ENCODE measurements at places on chromosomes 16 and 17.

DNA sequence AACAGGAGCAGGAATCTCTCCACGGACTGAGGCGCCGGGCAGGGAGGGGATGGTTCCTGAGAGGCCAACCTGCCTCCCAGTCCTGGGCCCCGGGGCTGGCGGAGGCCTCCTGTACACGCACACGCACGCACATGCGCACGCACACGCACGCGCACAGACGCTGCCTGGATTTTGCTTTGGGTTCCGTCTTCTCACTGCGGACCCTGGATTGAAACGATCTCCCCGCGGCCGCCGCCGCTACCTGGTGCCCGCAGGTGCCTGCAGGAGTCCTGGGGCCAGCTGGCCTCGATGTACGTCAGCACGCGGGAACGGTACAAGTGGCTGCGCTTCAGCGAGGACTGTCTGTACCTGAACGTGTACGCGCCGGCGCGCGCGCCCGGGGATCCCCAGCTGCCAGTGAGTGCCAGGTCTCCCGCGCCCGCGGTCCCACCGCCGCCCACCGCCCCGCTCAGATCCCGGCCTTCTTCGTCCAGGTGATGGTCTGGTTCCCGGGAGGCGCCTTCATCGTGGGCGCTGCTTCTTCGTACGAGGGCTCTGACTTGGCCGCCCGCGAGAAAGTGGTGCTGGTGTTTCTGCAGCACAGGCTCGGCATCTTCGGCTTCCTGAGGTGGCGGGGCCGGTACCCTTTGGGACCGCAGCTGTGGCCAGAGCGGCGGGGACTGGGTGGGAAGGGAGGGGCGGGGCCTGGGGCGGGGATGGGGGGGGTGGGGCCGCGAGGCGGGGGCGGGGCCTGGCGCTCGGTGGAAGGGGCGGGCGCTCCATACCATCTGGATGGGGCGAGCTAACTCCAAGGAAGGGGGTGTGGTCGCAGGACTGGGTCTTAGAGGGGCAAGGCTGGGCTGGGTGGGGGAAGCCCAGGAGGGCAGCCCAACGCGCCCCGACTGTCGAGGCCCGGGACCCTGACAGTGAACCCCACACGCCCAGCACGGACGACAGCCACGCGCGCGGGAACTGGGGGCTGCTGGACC, 12.3 kb downstream of the CES4A start:
- no peak for DNase-seq

DNA sequence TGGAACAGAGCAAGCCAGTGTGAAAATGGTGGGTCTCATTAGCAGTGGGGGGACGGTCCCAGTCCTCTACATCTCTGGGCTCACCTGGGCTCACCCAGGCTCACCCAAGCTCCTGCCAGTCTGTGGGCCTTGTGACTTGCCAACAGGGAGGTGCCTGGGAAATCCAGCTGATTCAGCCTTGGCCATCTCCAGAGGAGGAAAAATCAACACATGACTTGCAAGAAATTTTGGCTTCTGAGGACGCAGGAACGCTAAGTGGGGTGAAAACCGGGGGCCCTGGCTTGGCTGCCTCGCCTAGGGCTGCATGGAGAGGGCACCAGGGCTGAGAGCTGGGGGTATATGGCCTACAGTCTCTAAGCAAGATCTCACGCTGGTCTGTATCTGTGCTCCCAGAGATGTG, 47.7 kb downstream of the VAC14 start:
- no peak for DNase-seq

GRCh38 chr17:4786106-4786511, at the start of gene VMO1:
Gene VMO1, minus strand, starts transcription at chr17:4786364. Its CDS starts 12 bp downstream, at chr17:4786352.
- no peak for DNase-seq

DNA sequence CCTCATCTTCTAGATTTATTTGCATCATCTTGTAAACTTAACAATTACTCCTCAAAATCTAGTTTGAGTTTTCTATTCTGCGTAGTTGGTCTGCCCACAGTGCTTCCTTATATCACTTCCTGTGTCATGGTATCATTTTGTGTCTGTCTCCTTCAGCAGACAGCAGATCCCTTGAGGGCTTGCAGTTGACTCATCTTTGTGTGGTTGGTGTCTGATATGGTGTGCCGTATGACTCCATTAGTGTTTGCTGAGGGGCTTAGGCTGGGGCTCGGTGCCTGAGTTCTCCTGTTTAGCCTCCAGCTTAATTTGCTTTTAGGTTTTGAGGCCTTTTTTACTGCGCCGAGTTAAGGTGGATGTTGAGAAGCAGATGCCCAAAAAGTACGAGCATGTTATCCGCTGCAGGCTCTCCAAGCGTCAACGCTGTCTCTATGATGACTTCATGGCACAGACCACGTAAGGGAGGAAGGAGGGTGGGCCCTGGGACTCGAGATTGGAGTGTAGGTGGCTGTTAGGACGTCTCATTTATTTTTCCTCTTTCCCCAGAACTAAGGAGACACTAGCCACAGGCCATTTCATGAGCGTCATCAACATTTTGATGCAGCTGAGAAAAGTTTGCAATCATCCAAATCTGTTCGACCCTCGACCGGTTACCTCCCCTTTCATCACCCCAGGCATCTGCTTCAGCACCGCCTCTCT, 16.9 kb downstream of the SRCAP start:
- peak; percentile 24 for DNase-seq

- peak; percentile 50 for DNase-seq
Observed at GRCh38 chr17:4420692-4421131, 13.0 kb upstream of the SPNS3 start.

GRCh38 chr17:8109661-8110455, 8.5 kb downstream of the ALOXE3 start:
- peak; percentile 72 for DNase-seq

DNA sequence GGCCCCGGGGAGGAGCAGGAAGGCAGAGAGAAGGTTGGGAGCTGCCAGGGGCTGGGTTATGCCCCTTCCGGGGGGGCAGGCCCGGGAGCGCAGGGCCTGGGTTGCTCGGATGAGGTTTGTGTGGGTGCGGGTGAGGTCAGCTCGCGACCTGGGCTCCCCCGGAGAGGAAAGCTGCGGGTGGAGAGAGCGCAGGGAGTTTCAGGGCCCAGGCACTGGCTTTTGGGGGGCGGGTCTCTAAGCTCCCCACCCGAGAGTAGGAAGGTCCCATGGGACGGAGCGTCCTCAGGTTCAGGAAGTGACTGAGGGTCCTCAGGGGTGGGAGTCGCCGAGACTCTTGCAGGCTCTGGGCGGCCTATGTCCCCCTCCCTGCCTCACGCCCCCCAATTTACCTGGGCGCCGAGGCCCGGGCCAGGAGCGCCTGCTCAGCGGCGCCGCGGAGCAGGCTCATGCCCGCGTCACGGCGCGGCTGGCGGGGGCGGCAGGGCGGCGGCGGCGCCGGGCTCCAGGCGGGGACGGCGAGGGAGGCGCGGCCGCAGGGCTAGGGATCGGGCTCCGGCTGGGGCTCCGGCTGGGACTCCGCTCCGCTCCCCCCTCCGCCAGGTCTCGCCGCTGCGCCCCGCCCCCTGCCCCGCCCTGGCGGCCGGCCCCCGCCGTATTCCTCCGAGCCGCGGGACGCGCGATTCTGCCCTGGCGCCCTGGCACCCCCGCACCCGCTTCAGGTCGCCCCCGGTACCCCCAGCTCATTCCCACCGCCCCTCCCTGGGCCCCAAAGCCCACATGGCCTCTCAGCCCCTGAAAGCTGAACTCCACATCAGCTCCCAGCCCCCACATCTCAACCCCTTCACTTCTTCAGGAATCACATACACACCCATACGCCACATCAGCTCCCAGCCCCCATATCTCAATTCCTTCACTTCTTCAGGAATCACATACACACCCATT, at the start of gene DOK4:
TSS of gene DOK4 (minus strand) at position 578 of the 942 bp plus-strand sequence. CDS start 6,986 bp downstream, outside the sequence.
- DNase-seq: peak; percentile 69

- no peak for DNase-seq
Observed at GRCh38 chr17:55072898-55073297, 104.3 kb downstream of the STXBP4 start.

DNA sequence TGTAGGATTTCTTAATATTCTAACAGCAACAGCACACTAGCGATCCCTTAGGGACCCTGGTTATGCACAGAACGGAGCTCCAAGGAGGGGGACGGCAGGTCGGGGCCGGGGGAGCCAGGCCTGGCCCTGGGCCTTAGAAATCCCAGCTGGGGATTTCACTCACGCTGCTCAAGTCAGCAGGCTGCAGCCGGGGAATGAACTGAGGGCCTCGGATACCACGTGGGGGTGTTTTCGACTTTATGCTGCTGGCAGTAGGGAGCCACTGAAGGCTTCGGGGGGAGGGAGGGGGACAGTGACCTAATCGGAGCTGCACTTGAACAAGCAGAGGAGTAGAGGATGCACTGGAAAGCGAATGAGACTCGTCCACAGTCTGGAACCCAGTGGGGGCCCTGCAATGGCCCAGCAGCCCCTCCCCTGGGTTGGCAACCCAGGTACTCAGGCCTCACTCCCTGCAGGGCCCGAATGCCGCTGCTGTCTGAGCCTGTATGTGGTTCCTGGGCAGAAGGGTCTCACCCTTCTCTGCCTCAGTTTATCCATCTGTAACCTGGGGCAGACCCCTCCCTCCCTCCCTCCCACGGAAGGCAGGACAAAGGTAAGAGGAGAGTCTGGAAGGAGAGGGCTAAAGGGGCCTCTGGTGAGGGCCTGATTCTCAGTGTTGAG, 53.7 kb downstream of the RPH3AL start:
- DNase-seq: no peak

DNA sequence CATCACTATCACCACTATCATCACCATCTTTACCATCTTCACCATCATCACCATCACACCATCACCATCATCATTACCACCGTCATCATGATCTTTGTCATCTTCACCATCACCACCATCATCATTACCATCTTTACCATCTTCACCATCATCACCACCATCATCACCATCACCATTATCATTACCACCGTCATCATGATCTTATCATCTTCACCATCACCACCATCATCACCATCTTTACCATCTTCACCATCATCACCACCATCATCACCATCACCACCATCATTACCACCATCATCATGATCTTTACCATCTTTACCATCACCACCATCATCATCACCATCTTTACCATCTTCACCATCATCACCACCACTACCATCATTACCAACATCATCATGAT, 10.2 kb upstream of the ZNF469 start:
- no peak for DNase-seq

DNA sequence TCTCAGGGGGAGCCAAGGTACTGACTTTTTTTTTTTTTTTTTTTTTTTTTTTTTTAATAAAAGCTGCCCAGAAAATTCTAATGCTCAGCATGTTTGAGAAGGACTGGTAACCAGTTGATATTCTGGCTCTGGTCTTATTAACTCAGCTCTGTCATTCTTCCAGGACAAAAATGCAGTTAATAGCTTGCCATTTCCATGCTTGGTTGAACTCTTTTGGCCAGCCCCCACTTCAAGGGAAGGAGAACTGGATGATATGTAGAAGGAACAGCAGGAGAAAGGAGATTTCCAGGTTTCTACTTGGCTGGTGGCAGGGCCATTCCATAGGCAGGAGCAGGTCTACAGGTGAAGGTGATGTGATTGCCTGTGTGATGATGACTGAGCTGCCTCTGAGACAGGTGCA, 59.2 kb upstream of the TANC2 start:
- no peak for DNase-seq

GRCh38 chr16:12176051-12176450, 199.5 kb downstream of the SNX29 start:
- DNase-seq: no peak

DNA sequence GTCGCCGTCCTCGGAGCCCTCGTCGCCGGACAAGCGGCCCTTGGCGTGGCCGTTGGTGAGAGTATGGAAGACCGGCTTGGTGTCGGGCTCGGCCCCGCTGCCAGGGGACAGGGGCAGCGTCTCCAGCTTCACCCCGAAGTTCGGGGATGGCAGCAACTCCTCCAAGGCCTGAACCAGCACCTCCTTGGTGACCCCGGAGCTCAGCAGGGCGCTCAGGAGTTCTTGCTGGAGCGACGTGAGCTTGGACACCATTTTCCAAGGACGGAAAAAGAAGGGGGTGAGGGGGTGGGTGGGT, 279 bp downstream of the HNF1B start:
- DNase-seq: no peak

GRCh38 chr17:83032781-83033180, 46.6 kb upstream of the METRNL start:
- no peak for DNase-seq
